Stimulated activated CD4-positive, alpha-beta T cell treated with anti-CD3 and anti-CD28 coated beads, Interleukin-4, amount 100 ng/mL, for 24 hours (primary cell): ENCODE measurements at places on chromosomes 1 and 21.
A peak's percentile ranks its signal among the peaks of the same experiment; 100 is the strongest.

DNA sequence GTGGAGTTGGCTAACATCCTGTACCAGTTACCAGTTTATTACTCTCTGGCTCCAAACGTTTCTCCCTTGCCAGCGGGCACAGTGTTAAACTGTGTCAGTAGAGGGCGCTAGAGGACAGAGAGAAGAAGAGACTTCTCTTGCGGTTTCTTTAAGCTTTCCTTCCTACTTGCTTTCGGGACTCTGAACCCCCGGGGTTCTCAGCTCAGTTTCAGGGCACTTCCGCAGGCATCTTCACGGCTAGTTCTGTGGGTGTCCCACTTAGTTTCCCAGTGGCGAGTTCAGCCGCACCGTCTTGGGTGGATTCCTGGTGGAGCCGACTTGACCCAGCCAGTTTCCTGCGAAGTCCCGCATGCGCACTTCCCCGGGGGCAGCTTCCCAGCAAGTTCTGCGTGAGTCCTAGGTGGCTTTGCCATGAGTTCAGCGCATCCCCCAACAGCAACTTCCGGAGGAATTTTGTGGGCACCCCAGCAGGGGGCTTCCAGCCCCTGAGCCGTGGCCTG, 37.9 kb upstream of the BTG2 start:
- peak; percentile 87 for DNase-seq

DNA sequence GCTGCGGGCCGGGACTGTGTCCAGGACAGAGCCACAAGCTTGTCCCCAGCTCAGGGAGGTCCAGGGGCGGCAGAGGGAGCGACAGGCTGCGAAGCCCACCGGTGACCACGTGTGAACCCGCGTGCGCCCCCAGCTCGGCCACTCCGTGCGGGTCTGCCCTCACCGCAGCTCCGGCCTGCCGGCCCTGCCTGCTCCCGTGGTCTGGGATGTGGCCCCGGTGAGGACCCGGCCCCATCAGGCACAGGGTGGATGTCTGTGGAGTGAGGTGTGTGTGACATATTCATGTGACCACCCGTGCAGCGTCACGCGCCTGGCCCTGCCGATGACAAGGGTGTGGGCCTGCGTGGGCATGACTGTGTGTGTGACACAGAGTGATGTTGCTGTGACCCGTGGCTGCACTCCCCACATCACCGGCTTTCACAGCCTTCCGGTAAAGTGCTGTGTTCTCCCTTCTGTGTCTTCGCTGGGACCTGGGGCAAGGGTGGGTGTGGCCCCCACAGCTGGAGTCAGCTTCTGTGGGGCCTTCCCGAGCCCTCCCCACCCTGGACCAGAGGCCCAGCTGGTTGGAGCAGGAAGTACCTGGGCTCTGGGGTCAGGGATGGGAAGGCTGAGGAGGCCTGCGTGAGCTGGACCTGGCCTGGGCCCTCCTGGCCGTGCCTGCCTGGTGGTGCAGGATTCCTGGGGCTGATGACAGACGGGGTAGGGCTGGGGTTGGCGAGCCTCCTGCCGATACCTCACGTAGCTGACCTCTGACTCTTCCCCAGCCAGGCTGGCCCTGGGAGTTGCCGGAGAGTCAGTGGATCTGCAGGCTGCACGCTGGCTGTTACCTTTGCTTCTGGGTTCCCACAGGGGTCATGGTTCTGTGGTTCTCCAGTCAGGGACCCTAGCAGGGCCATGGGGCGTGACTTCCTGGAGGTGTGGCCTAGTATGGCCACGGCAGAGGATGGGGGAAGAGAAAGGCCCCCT, 4.1 kb downstream of the RNF223 start:
- DNase-seq, result no peak

DNA sequence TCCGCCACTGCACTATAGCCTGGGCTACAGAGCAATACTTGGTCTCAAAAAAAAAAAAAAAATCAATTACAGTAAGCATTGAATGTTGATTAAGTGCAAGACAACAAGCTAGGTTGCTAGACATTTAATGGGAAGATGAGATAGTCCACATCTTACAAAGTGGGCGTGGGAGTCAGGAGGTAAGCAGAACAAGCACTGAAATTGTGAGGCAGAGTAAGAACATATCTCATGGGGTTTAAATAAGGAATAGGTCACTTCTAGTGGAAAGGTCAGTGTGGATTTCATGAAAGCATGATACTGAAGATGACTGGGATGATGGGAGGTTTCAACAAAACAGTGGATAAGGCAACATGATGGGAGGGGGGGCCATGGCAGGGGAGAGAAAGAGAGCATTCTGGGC, 1.9 kb upstream of the OLFML2B start:
- DNase-seq, result no peak

DNA sequence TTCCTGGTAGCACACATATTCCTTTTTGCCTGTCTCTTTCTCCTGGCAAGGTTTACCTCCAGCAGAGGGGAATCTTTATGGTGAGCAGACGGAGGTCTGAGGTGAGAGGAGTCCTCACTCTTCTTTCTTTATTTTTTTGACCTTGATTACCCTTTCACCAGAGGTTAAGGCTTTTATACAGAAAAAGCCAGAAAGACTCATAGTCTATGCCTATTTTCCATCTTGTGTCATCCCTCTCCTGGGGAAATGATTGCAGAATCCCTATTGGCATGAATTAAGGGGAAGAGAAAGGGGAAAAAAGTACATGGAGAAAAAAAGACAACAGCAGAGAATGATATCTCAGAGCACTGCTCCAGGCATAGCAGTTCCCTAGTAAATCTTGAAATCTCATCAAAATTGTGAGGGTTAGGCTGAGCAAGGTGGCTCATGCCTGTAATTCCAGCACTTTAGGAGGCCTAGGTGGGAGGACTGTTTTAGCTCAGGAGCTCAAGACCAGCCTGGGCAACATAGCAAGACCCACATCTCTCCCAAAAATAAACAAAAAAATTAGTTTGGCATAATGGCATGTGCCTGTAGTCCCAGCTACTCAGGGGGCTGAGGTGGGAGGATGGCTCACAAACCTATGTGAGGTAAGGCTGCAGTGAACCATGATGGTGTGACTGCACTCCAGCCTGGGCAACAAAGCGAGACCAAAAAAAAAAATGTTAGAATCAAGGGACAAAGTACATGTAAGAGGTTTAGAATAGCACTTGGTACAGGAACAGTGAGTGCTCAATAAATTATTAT, 1.2 kb upstream of the XPR1 start:
- no peak for DNase-seq

DNA sequence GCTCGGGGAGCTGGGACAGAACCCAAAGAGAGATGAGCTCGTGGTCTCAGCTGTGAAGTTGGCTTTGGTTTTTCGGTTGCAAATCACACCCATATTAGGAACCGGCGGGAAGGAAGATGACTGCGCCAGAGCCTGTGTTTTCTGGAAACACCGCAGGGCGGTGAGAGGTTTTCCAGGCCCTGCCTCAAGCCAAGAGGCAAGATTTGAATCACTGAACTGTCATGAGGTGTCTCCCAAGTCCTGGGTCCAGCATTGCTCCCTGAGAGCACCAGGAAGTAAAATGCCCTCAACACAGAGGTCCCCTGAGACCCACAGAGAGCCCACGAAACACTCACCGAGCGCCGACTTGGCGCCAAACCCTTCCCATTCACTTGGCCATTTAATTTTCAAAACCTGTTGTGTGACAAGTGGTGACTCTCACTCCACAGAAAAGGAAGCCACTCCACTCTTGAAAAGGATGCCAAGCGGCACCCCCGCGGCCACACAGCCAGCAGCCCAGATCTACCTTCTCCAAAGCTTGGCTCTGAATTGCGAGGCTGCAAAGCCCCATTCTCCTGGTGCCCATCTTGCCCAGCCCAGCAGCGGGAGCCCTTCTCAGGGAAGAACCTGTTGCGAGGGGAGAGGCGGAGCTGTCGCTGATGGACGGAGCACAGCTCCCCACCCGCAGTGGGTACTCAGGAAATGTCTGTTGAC, 99.0 kb upstream of the RUNX3 start:
- peak; percentile 30 for DNase-seq

- no peak for DNase-seq
Measured at GRCh38 chr1:156414461-156415064, 45.6 kb downstream of the RHBG start.

GRCh38 chr21:17472592-17473271, 40.1 kb upstream of the CXADR start:
- no peak for DNase-seq

GRCh38 chr1:169741666-169742394, 8.0 kb upstream of the SELE start:
- DNase-seq, result no peak

DNA sequence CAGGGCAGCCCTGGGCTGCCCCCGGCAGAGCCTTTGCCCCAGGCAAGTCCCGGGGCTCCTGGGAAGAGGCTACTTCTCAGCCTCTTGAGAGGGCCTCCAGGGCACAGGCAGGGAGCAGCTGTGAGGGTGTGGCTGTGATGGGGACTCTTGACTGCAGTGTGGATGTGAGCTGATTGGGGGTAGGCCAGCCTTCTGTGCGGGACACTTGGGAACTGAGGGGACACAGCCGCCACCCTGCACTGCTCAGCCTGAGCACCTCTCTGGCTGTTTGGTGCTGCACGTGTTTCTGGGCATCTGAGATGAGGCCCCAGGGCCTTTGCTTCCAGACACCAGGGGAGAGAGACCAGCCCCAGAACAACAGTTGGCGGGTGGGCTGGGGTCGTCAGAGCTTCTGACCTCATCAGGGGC, 62.1 kb downstream of the SKI start:
- DNase-seq, result peak; percentile 28

DNA sequence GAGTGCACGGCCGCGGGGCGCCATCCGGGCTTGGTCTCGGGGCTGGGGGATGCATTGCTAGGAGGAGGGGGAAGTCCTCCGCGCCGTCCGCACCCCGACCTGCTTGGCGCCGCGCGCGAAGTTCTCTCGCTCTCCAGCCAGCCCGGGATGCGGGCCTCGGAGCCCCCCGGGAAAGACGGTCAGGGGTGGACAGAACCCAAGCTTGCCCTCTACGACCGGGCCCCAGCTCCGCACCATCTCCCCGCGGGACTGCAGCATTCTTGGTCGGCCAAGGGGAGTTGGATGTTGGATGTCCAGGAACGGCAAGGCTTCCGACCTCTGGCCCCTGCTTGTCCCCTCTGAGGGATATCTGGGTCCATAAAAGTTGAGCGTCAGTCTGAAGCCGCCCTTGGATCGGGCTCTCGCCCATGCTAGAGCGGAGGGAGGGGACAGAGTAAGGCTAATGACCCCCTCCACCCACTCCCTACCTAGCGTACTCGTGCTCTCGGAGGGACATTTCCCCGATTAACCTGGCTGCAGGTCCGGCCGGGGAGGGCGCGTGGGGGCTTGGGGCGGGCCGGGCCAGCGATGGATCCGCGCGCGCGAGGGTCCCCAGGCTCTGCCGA, 522 bp downstream of the DISP3 start:
- no peak for DNase-seq

DNA sequence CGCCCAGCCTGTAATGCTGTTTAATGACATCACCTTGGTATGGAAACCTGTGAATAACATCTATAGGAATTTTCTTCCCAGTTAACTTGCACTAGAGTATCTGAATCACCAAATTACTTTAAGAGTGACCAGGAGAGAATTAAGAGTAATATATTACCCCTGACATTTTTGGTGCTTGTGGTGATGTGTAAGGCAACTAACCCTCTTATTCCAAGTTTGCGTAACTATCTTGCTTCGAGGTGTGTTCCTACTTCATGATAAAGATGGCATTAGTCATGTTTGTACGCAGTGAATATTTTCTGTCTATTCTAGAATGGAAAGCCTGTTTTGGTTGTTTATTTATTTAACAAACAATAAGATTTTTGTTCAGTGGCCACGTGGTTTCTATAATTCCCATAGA, 131.3 kb downstream of the ZP4 start:
- DNase-seq, result no peak

DNA sequence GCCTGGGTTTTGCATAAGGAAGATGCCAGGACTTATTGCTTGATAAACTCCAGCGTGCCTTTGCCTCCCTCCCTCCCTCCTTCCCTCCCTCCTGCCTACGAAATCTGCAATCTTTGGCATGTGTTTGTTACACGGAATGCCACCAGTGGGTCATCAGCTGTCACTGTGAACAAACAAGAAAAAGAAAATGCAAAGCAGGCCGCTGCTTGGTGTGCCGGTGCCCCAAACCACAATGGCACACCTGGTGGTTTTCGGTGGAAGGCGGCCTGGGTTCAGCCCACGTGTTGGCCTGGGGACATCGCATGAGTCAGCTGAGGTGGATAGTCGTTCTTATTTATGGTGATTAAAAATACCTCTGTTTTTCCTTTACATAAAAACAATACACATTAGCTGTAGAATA, 16.3 kb upstream of the IFNLR1 start:
- peak; percentile 18 for DNase-seq

DNA sequence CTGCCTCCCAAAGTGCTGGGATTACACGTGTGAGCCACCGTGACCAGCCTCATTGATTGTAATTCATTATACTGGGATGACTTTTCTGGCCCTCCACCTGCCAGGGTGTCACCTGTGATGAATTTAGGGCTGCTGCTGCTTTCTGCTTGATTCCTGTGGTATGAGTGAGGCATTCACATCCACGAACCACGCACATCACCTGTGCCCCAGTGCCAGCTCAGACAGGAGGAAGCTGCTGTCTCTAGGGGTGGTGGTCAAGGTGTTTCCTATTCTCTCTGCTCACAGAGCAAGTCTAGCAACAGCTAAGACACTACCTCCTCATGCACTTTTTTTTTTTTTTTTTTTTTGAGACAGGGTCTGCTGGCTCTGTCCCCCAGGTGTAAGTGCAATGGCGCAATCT, 12.3 kb upstream of the LDLRAD2 start:
- DNase-seq, result no peak

DNA sequence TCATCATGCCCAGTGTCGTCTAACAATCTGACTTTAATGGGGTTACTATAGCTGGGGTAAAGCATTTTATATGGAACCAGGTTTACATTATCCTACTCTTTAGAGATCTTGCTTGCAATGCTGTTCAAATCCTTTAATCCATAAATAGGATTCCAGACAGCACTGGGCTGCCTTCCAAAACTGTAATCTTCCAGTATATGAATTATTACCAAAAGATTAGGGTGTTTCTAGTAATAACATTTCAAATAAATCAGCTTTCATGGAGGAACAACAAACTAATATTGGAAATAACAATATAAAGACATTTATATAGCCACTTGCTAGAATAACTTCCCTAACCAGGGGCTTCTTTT, 88.6 kb upstream of the PLXNA2 start:
- no peak for DNase-seq

DNA sequence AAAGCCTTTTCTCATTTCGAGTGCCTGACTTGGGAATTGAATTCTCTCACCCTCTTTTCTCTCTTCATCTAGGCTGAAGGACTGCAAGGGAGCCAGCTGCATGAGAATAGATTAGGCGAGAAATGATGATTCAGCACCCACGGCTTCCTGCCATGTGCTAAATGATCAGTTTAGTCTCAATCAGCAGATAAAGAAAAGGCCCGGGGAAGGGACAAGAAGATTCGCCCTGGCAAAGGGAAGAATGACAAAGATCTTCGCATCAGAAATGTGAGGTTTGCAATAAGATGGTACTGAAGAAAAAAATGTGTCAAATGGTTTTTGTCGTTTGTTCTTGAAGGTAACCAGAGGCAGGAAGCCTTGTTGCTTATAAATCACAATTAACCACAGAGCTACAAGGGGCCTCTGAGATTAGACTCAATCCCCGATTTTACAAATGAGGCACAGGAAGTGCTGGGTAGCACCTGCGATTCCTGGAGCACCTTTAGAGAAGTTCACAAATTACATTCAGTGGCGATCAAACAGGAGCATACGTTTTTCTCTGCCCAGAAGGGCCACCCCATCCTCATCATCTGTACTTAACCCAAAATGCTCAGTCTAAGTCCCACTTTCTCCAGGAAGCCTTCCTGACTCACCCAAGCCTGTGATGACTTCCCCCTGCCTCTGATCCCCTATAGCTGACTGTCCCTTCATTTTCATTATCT, 183.4 kb downstream of the ZNF281 start:
- DNase-seq, result peak; percentile 28
